Stimulated activated CD8-positive, alpha-beta memory T cell treated with anti-CD3 and anti-CD28 coated beads, Interleukin-2, amount 100 ng/mL, for 1 hour (primary cell): ENCODE measurements at places on chromosomes 13 and 19.

DNA sequence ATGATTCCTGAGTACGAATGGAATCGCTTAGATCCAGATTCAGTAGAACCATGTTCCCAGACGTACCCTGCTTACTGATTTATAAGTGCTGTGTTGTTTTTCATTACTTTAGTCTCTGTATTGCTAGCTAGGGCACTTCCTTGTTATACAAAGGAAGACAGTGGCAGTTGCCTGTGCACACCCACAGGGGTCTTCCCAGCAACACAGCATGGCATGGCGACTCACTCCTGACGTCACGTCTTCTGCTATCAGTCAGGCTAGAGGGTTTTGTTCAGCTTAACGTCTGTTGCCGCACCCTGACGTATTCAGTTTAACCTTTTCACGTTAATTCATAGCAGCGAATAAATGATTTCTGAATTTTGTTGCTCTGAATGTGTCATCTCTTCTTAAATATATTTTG lies 295.1 kb downstream of the MYO16 start:
- DNase-seq: no peak

GRCh38 chr19:17889609-17890214 lies 18.0 kb downstream of the SLC5A5 start:
- no peak for DNase-seq

DNA sequence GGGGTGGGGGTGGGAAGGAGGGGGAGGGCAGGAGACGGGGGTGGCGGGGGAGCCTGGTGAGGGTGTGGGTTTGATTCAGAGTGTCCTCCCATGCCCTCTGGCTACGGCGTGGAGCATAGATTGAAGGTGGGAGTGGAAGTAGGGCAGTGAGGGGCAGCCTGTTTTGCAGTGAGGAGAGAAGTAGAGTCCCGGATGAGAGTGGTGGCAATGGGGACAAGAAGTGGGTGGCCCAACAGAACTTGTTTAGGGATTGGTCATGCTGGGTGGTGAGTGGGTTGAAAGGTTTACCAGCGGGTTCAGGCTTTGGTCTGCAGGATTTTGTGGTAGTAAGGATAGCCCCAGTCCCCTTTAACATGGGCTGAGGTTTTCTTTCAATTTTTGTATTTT lies 35.5 kb downstream of the SIPA1L3 start:
- no peak for DNase-seq

DNA sequence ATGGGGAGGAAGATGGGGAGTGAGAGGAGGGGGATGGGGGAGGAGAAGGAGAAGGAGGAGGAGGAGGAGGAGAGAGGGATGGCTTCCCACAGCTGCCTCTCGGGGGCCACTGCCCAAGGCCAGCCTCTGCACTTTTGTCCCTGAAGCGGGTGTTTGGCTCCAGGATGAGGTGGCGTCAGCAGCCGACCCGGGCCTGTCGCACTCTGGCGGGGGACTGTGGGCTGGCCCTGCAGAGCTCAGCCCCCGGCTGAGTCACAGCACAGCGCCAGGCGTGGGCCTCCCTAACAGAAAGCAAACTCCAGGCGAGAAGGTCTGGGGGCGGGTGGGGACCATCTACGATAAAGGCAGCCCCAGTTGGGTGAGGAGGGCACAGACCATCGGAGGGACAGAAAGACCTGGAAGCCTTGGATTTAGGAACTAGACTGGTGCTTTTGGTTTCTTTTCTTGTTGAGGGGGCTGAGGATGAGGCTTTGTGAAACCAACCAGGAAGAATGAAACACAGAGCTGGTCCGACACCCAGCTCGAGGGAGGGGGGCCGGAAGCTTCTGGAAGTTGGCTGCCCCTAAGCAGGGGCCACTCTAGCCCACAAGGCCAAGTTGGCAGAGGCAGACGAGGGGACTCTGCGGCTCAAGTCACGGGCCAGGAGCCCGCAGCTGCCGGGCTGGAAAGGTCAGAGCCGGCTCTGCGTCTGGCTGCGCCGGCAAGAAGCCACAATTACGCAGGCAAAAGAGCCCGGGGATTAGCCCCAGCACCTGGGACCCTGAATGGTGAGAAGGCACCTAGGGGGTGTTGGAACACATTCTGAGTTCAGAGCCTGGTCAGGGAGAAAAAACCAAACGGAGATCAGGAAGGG lies 18.2 kb downstream of the LSM4 start:
- peak; percentile 75 for DNase-seq

DNA sequence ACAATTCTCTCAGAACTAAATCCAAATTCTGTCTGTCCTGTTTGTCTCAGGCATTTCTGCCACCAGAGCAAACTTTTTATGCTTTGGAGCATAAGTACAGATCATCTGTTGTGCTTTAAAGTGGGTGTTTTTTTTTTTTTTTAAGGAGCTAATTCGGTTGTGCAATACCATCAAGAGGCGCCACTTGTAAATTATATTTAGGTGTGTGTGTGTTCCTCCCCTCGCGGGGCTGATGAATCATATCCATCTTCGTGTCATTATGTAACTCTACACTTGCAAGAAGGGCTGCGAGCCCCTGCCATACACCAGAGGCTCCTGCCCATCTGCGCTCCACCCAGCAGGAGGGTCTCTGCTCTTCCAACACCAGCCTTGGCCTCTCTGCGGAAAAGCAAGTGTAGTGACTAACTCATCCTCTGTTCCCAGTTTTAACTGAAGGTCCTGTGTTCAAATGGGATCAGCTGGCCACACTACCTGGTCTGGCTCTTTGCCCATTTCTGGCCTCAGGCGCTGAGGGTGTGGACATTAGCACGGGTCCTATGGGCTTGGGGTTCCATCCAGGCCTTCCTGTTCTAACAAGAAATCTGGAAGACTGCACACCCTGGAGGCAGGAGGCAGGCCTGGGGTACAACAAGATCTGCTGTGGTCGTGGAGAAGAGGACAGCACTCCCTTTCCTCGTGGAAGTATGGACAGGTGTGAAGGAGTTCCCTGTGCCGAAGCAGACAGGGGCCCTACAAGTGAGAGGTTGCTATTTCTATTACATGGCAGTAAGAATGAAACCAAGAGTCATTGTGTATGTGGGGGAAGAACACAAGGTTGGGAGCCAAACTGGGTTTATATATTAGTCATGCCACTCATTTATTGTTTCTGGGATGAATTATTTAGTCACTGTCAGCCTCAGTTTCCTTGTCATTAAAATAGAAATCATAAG lies 96.1 kb upstream of the MBNL2 start:
- no peak for DNase-seq

- peak; percentile 30 for DNase-seq
These were observed 79.3 kb downstream of the KDM4B start for GRCh38 chr19:5048091-5048726.

DNA sequence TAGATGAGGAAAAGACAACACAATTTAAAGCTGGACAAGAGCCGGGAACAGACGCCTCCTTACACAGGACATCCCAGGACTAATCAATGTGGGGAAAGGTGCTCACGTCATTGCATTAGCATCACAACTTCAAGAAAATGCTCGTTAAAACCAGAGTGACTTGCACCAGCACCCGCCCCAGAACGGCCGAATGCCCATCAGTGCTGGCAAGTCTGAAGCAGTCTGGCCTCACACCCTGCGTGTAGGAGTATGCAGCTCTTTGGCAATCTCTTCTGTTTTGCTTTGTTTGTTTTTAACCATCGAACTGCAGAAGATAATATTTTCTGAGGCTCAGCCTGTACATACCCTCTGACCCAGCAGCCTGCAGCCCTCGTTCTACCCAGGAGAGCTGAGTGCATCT lies 44.8 kb upstream of the LDLR start:
- no peak for DNase-seq

- no peak for DNase-seq
These were observed 810.4 kb upstream of the SLC10A2 start for GRCh38 chr13:103876571-103876970.

GRCh38 chr13:51721496-51721895 lies 82.5 kb downstream of the DHRS12 start:
- no peak for DNase-seq

DNA sequence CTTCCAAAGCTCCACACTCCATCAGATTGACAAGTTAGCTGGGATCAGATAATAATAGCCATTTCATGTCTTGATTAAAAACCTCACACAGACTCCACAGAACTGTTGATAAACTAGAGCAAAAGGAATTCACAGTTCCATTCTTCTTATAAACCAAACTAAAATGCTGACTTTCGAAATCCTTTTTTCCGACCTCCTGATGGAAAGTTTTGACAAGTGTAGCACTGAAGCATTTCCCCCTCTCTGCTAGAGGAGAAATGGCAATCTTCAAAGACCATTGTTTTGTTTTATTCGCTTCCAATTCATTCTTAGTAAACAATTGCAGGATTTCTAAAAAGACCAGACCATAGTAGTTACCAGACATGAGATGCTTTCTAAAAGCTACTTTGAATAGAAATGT lies 58.8 kb downstream of the COL4A2 start:
- no peak for DNase-seq

DNA sequence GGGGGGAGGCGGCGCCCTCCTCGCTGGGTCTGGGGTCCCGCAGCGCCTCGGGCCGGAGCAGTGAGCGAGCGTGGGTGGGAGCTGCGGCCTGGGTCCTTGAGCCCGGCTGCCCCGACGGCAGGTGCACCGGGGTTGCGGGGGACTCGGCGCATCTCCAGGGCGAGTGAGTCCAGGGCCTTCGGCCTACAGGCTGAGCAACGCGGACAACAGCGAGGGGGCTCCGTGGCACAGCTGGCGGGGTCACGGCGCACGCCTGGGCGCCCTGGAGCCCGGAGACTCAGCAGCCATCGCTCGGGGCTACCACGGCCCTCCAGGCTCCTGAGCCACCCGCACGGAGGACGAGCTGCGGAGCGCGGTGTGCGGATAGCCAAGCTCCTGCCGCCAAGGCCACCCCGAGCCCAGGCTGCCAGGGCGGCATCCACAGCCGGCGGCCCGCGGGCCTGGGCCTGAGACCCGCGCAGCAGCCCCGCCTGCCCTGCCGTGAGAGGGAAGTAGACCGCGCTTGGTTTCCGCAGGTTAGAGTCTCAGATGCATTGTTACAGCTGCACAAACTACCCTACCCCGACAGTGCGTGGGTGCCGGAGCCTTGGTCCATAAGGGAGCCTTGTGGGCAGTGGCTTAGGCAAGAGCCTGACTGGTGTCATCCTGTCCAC lies 253.9 kb upstream of the SGCG start:
- no peak for DNase-seq

- no peak for DNase-seq
These were observed 12.2 kb downstream of the WIZ start for GRCh38 chr19:15437355-15438123.

GRCh38 chr13:95296326-95296925 lies 4.8 kb downstream of the ABCC4 start:
- no peak for DNase-seq

DNA sequence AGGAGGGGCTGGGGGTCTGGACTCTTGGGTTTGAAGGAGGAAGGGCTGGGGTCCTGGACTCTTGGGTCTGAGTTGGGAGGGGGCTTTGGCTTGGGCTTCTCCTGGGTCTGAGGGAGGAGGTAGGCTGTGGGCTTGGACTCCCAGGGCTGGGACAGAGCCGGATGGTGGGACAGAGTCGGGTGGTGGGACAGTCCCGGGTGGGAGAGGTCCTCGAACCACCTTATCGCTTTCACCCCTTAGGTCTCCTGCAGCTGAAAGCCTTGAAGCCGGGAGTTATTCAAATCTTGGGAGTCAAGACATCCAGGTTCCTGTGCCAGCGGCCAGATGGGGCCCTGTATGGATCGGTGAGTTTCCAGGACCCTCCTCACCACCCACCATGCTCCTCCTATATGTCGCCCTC lies 1.4 kb downstream of the FGF21 start:
- DNase-seq: no peak

- no peak for DNase-seq
These were observed 156.9 kb downstream of the USP12 start for GRCh38 chr13:27014406-27015359.

GRCh38 chr19:6737873-6738786 lies 750 bp upstream of the GPR108 start:
- peak; percentile 59 for DNase-seq

DNA sequence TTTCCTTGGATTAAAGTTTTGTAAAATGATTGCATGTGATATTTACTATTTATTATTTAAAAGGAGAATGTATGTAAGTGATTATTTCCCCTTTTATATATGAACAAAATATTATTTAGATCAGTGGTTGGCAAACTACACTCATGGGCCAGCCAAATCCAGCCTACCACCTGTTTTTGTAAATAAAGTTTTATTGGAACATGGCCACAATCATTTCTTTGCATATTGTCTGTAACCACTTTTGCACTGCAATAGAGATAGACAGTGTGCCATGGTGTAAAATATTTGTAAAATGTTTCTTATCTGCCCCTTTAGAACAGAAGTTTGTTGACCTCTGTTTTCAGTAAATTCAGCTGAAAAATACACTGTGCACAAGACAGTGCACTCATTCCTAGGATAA lies 426.4 kb downstream of the MYO16 start:
- no peak for DNase-seq

- no peak for DNase-seq
These were observed 245.5 kb upstream of the TSHZ3 start for GRCh38 chr19:31594701-31595100.

DNA sequence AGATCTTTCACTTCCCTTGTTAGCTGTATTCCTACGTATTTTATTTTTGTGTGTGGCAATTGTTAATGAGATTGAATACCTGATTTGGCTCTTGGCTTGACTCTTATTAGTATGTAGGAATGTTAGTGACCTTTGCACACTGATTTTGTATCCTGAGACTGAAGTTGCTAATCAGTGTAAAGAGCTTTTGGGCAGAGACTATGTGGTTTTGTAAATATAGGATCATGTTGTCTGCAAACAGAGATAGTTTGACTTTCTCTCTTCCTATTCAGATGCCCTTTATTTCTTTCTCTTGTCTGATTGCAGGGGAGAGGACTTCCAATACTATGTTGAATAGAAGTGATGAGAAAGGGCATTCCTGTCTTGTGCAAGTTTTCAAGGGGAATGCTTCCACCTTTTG lies 160.3 kb upstream of the PCDH20 start:
- DNase-seq: no peak

GRCh38 chr13:41966671-41967070 lies 5.8 kb upstream of the VWA8 start:
- DNase-seq: no peak

- no peak for DNase-seq
These were observed 3.5 kb downstream of the CEBPG start for GRCh38 chr19:33376941-33377557.

GRCh38 chr13:36072152-36072935 lies 58.8 kb downstream of the DCLK1 start:
- DNase-seq: no peak
